ENCODE measurements at places on chromosomes 7 and 10.

GRCh38 chr7:122724366-122724765, 21.6 kb upstream of the RNF148 start:
- DNase-seq, result no peak

- DNase-seq, result no peak
Observed at GRCh38 chr7:48420206-48420605, 248.9 kb downstream of the ABCA13 start.

DNA sequence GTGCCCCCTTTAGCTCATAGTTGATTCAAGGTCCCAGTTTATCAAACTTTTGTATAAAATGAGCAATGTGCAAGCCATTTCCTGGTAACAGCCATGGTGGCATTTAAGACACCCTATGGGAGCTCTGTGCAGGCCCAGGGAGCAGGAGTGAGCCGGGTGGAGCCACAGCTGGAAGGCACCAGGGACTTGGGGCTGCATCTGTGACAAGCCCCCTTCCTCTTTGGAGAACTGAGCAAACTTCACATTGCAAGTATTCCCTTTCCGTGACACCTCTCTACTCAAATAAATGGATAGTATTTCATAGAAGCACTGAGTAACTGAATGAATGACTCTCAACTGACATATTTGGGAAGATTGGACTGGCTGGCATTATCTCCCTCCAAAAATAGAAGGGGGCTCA, 558.7 kb upstream of the FOXK1 start:
- DNase-seq, result no peak

- DNase-seq, result no peak
Observed at GRCh38 chr7:23004247-23004520, 9.7 kb downstream of the HYCC1 start.

- DNase-seq, result no peak
Observed at GRCh38 chr7:105776986-105777910, 99.2 kb downstream of the ATXN7L1 start.

GRCh38 chr7:141354251-141354650, 197.0 kb upstream of the AGK start:
- DNase-seq, result no peak

- no peak for DNase-seq
Observed at GRCh38 chr7:75579899-75580298, 87.8 kb downstream of the SPDYE5 start.

DNA sequence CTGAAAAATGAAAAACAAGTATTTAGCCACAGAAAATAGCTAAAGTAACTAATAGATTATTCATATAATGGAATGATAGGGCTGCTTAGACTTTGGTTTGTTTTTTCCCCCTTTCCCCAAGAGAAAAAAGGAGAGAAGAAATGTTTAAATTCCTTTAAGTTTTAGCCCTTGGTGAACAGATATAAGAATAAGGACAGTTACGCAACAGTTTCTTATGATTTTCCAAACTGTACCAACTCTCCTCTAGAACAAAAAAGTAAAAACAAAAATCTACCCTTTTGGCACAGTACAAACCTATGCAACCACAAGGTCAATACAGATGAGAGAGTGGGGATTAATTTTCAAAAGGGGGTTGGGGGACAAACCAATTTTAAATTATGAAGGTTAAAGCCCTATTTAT, 227.7 kb downstream of the CHCHD3 start:
- DNase-seq, result no peak

DNA sequence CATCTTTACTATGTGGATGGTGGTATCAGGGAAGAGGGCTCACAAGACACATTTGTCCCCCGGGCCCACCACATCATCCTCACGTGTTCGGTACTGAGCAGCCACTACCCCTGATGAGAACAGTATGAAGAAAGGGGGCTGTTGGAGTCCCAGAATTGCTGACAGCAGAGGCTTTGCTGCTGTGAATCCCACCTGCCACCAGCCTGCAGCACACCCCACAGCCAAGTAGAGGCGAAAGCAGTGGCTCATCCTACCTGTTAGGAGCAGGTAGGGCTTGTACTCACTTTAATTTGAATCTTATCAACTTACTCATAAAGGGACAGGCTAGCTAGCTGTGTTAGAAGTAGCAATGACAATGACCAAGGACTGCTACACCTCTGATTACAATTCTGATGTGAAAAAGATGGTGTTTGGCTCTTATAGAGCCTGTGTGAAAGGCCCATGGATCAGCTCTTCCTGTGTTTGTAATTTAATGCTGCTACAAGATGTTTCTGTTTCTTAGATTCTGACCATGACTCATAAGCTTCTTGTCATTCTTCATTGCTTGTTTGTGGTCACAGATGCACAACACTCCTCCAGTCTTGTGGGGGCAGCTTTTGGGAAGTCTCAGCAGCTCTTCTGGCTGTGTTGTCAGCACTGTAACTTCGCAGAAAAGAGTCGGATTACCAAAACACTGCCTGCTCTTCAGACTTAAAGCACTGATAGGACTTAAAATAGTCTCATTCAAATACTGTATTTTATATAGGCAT, 9.1 kb upstream of the CSGALNACT2 start:
- no peak for DNase-seq

DNA sequence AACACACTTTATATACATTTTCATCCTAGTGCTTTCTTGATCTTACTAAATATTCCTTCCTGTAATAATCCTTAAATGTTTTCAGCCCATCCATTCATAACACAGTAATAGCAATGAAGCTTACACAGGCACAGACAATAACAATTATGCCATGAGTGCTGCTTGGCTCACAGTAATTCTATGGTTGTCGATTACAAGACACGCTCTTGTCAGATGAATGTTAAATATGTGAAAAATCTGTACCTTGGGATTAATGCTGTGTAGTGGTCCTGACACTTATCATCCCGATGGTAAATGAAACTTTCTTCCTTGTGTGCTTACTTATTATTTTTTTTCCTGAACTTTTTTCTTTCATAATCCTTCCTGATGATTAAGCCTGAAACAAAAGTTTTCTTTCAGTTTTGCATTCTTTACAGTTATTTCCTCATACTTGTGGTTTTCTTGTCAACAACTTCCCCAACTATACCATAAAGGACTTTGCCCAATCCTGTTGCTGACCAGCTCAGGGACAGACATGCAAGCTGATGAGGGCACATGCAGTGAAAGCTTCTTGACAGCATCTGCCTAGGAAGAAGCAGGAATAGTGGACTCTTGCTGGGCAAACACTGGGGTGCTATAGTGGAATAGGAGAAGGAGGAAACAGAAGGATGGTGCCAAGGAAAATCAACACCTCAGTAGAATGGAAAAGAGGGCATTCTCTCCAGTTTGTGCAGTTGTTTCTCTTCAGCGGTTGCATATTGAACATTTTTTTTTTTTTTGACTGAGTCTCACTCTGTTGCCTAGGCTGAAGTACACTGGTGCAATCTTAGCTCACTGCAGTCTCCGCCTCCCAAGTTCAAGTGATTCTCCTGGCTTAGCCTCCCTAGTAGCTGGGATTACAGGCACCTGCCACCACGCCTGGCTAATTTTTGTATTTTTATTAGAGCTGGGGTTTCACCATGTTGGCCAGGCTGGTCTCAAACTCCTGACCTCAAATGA, 6.7 kb upstream of the MGAM2 start:
- DNase-seq, result no peak

- DNase-seq, result no peak
Observed at GRCh38 chr7:70638158-70639107, 493.5 kb upstream of the GALNT17 start.

DNA sequence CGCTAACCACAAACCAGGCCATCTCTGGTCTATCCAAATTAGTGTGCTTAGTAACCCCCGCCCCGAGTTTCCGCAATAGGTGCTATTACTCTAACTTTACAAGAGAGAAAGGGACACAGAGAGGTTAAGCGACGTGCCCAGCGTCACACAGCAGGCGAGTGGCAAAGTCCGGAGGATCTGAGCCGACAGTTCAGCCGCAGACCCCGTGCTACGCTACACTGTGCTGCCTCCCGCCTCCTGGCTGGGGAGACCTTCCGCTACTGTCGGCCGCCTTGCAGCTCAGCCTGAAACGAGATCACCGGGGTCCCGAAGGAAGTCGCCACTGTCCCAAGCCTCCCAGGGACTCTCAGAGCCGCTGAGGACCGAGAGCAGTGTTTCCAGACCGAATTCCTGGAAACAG, 799 bp downstream of the INTS1 start:
- DNase-seq, result no peak

GRCh38 chr7:54932818-54933543, 85.8 kb upstream of the EGFR start:
- DNase-seq, result no peak

- no peak for DNase-seq
Observed at GRCh38 chr10:50387732-50388073, 136.4 kb upstream of the ASAH2 start.

- no peak for DNase-seq
Observed at GRCh38 chr10:55628260-55628701, 732.8 kb downstream of the ZWINT start.

DNA sequence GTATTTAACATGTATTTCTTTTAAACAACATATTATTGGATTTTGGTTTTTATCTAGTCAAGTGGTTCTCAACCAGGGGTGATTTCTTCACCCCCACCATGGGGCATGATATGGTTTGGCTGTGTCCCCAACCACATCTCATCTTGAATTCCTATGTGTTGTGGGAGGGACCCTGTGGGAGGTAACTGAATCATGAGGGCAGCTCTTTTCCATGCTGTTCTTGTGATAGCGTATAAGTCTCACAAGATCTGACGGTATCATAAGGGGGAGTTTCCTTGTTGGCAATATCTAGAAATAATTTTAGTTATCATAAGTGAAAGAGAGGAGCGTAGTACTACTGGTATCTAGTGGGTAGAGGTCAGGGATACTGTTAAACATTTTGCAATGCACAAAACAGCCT, 37.6 kb downstream of the TMEM168 start:
- DNase-seq, result no peak

GRCh38 chr7:91249506-91250233, 14.6 kb upstream of the FZD1 start:
- no peak for DNase-seq

- no peak for DNase-seq
Observed at GRCh38 chr7:76260171-76260703, 42.2 kb upstream of the HSPB1 start.

- no peak for DNase-seq
Observed at GRCh38 chr10:112261281-112261822, 21.8 kb upstream of the TECTB start.

GRCh38 chr7:22301790-22302189, 55.2 kb downstream of the RAPGEF5 start:
- no peak for DNase-seq

DNA sequence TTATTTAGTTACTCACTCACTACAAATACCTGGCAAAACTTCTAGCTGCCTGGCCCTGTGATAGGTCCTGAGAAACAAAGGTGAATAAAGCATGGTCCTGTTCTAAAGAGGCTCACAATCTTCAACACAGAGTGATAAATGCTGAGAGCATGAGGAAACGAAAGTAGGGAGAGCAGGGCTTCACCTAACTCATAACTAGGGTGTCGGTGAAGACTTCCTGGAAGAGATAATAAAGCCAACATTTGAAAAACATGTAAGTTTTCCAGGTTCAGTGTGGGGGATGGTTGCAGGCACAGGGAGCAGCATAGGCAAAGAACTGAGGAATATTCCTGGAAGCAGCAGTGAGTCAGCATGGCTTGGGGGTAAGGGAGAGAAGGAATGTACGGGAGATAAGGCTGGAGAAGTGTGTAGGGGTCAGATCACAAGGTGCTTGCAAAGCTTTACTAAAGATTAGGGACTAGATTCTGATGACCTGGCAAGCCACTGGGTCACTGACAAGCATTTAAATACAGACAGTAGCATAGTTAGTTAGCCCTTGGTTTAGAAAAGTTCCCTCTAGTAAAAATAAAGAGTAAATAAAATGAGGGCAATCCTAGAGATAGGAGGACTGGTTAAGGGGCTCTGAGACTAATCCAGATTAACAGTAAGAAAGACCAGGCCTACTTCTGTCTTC, 5.1 kb downstream of the KEL start:
- no peak for DNase-seq

DNA sequence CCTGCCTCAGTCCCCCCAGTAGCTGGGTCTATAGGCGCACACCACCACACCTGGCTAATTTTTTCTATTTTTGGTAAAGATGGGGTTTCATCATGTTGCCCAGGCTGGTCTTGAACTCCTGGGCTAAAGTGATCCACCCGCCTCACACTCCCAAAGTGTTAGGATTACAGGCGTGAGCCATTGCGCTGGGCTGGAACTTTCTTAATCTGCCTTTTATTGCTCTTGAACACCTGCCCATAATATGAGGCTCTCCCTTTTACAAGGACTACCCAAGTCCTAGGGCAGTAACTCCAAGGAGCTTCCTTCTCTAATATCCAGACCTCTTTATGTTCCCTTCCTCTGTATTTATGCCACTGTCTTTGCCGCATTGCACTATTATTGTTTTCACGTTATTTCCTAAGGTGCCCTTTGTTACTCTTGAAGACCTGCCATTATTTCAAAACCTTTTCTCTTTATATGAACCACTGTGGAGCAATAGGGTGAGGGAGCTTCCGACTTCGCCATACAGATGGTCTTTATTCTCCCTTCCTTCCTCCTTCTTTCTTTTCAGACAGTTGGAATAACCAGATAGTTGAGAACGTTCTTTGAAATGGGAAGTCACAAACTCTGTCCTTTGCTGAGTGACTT, 36.3 kb upstream of the TCF7L2 start:
- no peak for DNase-seq

- no peak for DNase-seq
Observed at GRCh38 chr7:106424476-106425016, 139.8 kb upstream of the NAMPT start.

- DNase-seq, result no peak
Observed at GRCh38 chr7:4820405-4820966, 41.3 kb downstream of the PAPOLB start.

DNA sequence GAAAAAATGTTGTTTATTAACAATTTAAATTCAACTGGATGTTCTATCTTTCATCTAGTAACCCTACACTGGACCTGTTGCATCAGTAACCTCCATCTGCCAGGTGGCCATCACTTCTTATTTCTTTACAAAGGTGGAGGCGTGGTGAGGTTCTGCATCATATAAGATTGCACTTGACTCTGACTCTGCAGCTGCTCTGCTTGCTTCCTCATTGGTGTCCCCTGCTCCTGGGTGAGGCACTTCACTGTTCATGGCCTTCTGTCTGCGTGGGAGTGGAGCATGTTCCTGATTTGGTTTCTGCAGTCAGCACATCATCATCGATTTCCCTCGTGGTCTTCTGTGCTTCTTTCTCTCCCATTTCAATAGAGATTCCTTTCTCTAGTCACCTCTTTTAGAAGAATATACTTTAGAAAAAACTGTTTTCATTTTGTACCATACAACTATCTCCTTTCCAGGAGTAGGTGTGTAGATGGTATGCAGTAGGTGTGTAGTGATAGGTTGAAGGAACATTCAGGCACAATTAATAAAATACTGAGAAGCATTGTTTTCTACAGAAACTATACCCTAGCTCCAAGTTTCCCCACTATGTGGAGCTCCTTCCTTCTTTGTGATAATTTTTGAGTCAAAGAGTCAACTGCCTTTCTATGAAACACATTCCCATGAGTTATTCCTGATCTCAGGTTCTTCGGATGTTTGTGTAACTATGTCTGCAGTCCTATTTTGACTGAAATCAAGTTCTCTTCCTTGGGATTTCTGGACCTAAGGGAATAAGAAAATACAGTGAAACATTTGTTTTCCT, 231.7 kb upstream of the CNTNAP2 start:
- peak; percentile 2 for DNase-seq

GRCh38 chr10:47359626-47360418, 11.7 kb downstream of the RBP3 start:
- DNase-seq, result no peak

All from stimulated activated naive B cell treated with anti-CD40 and anti-IgM and Interleukin-4, amounts not matched to agents 10 μg/mL and 1 μg/mL and 100 μg/mL, for 72 hours (primary cell).